ENCODE measurements at places on chromosomes 16 and 17.

DNA sequence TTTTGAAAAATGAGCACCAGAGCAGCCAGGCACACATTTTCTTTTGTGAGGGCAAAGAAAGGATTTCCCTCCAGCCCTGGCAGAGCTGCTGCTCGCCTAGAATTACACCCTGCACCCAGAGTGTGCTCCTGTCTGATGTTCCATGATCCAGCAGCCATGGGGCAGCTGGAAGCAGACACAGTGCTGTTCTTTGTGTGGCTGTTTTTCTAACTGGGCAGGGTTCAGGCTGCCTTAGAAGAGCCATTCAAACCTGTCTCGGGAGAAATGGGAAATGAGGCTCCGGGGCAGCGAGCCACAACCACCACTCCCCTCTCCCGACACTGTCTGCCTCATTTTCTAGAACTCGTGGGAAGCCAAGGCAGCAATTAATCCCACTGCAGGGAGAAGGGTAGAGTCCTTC is 28.9 kb downstream of the LITAF start:
- DNase-seq: no peak

- no peak for DNase-seq
Observed at GRCh38 chr17:71825687-71826086, 295.1 kb upstream of the SOX9 start.

GRCh38 chr16:2082171-2082982 is 34.6 kb downstream of the TSC2 start:
- no peak for DNase-seq

DNA sequence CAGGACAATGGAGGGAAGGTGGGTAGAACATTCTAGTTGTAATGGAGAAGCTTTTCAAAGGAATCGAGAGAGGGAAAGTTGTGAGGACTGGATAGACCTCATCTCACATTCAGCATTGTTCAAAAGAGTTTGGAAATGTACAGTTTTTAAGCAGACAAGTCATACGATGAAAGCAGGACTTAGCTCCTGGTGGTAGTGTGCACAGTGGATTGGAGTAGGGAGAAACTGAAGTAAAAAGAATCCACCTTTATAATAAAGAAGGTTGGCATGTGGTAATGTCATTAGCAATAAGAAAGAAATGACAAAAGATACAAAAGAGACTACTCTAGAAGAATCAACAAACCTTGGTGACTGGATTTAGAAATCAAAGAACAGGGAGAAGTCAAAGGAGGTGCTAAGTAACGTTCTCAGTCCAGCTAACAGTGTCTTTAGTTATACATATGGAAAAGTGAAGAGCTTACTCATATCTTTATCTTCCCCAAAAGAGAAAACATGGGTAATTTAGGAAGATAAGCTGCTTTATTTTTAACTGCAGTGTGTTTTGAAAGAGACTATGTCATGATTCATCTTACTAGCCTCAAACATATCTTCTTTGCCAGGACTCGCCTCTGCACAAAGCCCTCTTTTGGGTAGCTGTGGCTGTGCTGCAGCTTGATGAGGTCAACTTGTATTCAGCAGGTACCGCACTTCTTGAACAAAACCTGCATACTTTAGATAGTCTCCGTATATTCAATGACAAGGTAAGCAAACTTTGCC is 18.7 kb upstream of the EVI2A start:
- DNase-seq: no peak

GRCh38 chr17:65930140-65930730 is 261.7 kb downstream of the CEP112 start:
- no peak for DNase-seq

DNA sequence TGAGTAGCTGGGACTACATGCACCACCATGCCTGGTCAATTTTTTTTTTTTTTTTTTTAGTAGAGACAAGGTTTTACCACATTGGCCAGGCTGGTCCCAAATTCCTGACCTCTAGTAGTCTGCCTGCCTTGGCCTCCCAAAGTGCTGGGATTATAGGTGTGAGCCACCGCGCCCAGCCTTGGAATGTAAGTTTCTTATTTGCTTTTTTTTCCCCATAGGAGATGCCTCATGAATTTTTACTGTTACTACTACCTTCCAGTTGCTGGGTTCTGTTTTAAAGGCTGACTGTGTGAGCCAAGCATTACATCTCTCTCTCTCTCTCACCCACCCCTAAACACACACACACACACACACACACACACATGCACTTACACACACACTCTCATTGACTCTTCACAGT is 112.6 kb downstream of the RGS9 start:
- no peak for DNase-seq

Data from stimulated activated CD4-positive, alpha-beta T cell treated with anti-CD3 and anti-CD28 coated beads, Interleukin-1b, Interleukin-23, amount 100 ng/mL, for 1 hour (primary cell).